ENCODE measurements at places on chromosomes 7 and 10.

DNA sequence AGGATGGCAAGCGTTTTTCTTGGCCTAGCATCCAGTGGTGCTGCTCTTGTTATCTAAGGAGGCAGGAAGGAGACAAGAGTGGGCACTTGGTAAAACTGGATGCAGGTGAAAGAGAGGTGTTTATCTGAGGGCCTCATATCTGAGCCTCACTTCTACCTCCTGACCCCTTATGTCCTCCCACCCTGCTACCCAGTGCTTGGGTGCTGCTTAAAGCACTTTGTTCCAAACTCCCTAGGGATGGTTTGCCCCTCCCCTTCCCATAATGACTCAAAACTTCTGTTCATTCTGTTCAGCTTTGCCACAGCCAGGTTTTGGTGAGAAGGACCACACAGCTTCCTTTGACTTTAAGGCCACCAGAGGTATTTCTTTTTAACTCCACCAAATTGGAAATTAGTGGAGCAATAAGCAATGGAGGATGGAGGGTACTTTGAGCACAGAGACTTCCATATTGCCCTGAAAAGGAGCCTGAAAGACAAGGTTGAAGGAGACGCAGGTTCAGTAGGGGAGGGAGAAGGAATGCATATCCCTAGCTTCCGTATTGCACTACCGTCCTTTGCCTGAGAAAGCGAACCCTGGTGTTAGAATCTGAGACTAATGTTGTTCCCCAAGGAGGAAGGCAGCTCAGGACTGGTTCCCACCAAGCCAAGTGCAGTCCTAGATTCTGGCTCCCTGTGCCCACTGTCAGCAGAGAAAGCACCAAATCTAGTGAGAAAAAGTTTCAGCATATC lies 30.1 kb downstream of the ENTPD1 start:
- no peak for DNase-seq

GRCh38 chr10:94626476-94626875 lies 57.1 kb upstream of the CYP2C18 start:
- DNase-seq = no peak

GRCh38 chr10:74851831-74852230 lies 25.4 kb downstream of the KAT6B start:
- no peak for DNase-seq

DNA sequence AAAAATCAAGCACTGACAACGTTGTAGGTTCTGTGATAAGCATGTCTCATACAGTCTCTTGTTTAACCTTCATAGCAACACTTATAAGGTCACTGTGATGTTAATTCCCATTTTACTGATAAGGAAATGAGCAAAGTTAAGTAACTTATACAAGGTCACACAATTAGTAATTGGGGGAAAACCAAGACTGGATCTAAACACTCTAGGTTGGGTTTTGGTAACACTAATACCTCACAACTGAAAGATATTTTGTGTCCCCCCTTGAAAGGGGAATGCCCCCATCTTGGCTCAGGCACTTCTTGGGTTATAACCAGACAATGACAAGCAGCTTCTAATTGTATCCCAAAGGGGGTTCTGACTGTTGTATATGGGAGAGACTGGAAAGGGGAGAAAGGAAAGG lies 36.0 kb upstream of the ABCB4 start:
- DNase-seq = no peak

DNA sequence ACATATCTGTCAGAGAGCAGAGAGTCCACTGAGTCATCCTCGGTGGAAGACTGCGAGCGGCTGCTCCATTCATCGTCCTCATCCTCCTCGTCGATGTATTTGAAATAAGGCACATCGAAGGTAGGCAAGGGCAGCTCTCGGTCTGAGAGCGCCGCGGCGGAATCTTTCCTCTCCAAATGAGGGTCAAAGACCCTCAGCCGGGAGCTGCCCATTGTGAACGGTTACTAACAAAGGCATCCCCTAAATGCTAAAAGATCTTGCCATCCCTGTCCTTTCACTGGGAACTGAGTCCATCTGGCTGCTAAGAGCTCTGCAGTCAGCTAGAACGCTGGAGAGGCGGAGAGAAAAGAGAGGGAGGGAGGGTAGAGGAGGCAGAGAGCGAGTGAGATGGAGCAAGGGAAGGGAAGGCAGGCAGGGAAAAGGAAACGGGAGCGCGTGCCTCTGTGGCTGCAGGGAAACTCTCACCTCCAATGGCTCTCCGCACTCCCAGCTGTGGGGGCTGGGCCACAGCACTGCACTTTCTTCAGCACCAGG lies 163.4 kb downstream of the RAPGEF5 start:
- DNase-seq = no peak

DNA sequence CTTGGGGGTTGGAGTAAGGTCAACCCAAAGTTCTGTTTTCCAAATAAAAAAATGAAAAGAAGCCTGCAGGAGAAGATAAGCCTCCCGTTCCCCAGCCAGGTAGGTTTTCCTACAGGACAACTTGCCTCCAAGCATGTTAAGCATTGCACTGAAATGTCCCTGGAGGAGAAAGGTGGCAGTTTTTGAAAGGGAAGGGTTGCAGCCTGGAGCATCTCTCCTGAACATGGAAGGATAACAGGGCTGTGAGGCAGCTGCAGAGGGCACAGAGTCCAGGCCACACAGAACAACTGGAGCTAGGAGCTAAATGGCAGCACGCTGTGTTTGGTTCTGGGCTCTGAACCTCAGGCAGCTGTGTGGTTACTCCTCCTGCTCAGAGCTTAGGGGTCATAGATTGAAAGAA lies 452.9 kb downstream of the TCERG1L start:
- DNase-seq = no peak

DNA sequence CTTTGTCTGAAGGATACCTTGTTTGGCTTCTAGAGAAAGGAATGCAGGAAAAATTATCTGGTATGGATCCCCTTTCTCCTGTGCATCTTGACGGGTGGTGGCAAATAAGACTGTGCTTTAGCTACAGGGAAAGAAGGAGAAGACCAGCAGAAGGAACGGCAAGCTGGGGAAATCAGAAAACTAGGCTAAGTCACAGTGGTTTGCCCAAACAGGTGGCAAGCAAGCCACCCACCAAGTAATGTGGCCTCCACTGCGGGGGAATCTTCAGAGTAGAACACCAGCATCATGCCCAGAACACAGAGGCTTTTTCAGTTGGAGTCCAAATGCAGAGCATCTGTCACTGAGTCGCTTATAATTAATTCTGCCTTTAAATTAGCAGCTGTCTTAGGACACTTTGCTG lies 282.8 kb downstream of the PHF14 start:
- no peak for DNase-seq

DNA sequence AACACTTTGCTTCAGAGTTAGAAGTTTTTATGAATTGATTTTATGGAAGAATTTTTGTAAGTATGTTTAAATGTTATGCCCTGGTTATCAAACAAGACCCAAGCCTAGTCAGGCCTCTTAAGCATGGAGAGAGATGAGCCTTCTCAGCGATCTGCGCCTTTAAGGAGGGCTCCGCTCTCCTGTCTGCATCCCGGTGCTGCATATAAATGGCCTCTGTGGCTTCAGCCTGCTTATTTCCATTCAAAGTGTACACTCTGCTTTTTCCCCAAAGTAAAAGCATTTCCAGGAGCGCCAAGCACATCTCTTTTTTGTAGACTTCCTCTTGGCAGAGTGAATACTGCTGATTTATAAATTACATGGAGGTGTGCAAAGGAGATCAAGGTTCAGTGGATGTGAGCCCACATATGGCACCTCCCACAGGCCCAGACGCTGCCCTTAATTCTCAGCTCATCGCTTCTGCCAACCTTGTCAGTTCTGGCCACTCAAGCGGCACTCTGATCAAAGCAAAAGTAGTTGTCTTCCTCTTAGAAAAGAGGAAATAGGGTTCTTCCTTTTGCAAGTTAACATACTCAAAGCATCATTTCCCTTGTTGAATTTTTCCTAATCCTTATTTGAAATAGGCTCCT lies 70.0 kb upstream of the SFMBT2 start:
- no peak for DNase-seq

DNA sequence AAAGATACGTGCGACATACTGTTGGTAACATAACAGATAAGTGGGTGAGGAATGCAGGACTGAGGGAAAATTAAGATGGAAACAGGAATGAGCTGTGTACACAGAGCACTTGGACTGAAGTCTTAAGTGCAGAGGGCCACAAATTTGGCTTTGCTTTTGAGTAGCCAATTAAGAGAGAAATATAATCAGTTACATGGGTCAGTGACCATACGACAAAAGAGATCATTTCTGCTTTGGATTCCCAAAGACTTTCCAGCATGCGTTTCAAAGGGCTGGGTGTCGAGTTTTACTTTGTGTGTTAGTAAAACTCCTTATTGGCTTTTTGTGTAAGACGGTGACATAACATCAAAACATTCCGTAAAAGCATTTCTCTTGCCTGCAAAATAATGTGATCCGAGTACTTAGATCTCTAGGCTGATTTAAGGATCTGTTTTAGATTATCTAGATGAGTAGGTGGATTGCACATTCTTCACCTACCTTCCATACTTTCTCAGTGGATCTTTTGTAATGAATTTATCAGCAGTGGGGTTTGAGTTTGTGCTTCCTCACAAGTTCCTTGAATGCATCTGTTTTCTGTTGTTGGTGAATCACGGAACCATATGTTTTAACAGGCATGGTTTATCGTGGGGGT lies 7.5 kb downstream of the RABGEF1 start:
- no peak for DNase-seq

DNA sequence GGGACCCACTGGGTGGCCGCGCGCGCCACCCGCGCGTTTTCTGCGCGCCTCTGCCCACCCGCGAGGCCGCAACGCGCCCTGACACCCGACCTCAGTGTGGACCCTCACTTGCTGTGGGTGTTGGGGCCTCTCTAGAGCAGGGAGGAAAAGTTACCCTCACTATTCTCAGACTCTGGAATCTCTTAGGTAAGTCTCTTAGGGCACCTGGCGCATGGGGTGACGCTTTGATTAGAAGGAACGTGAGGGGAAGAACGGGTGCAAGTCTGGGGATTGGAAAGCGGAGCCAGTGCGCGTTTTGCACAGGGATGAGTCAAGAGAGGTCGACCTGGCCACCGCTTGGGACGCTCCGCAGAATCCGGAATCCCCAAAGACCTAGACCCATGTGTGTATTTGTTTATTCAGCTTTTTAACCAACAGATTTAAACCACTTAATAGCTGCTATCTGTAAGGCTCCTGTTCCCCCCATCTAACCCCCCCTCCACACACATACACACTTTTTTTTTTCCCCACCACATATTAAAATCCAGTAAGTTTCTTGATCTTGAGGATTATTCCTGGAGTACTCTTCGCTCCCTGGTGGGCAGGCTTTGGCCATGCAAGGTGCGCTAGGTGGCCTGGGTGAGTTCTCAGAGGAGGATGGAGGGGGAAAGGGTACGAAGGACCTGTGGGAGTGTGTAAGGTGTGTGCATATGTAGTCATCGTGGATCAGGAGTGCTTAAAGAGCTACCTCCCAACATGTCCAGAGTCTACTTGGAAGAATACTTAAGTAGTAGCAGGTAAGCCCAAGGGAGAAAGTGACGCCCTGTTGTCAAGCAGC lies 169.1 kb upstream of the PPP1R3A start:
- DNase-seq = no peak

DNA sequence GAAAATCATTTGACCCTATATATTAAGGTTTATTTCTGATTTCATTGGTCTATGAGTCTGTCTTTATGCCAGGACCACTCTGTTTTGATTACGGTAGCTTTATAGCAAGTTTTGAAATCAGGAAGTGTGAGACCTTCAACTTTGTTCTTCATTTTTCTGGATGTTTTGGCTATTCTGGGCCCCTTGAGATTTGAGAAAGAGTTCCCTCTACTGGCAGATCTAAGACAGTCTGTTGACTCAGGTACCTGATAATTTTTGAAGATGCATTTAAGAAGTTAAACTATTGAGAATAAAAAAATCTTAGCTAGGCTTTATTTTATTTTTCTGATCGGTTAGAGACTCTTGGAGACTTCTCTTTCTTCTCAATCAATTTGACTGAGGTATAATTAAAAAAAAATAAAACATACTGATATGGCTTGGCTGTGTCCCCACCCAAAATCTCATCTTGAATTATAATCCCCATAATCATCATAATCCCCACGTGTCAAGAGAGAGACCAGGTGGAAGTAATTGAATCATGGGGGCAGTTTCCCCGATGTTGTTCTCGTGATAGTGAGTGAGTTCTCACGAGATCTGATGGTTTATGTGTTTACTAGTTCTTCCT lies 209.2 kb downstream of the SNX10 start:
- DNase-seq = no peak

DNA sequence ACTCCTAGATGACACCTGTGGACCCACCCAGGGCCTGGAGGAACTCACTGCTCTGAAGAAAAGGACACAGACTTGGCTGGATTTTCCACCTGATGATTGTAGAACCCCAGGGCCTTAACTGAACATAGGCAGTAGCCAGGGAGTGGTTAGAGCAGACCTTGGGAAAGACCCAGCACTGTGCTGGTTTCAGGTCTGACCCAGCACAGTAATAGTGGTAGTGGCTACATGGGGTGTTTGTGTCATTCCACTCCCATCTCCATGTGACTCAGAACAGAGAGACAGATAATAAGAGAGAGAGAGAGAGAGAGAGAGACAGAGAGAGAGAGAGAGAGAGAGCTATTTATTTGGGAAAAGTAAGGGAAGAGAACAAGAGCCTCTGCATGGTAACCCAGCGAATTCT lies 239.1 kb upstream of the MEOX2 start:
- no peak for DNase-seq

- DNase-seq = no peak
Measured at GRCh38 chr10:339038-339391, 203.8 kb downstream of the ZMYND11 start.

GRCh38 chr7:70071766-70072165 lies 473.5 kb downstream of the AUTS2 start:
- DNase-seq = no peak

DNA sequence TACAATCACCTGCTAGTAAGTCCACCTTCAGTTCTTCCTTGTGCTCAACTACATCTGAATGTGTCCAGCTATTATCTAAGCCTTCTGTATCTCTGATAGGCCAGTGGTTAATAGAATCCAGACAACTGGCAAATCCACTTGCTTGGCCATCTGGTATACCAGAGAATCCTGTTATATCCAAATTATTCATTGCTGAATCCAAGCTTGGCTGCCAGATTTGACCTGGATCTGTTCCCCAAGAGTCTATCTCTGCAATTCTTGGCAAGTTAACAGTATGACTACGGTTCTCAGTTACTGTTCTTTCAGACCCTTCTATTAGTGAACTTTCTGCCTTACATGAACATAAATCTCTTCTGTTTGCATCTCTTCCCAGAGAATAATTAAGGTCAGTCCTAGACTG lies 154.6 kb upstream of the TARP start:
- DNase-seq = no peak

DNA sequence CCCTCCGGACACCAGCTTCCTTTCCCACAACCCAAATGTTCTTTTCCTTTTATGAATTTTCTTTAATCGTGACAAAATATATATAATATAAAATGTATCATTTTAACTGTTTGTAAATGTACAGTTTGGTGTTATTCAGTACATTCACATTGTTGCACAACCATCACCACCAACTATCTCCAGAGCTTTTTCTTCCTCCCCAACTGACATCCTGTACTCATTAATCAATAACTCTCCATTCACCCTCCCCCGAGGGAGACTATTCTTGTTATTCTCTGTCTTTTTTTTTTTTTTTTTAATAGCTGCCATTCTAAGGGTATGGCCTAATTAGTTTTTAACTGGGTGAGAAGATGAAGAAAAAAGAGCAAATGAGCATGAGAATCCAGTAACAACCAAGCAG lies 30.6 kb upstream of the ITGB1 start:
- DNase-seq = no peak

Data from stimulated activated CD8-positive, alpha-beta memory T cell treated with anti-CD3 and anti-CD28 coated beads, Interleukin-2, amount 100 ng/mL, for 1 hour (primary cell).